CD4-positive, CD25-positive, alpha-beta regulatory T cell (primary cell): ENCODE measurements at places on chromosomes 16 and 17. TPM values are rescaled to one million over a fixed set of nuclear protein-coding genes. Genes with fewer than 3 reads are reported as not detected.

Gene OTOA
- polyA plus RNA-seq: not detected

Gene FADS6
- not detected for polyA plus RNA-seq

Gene ATP6V0A1
- polyA plus RNA-seq: 16.2 TPM

Gene SPATA22
- 0.23 TPM for polyA plus RNA-seq

Gene CHST6
- not detected for polyA plus RNA-seq

Gene ODAD4
- 0.15 TPM for polyA plus RNA-seq

Gene SPNS2
- polyA plus RNA-seq: not detected

- no peaks in the 10 kb centered on the region for H3K4me1 ChIP-seq
- H3K4me3 ChIP-seq: no peak overlapping the region
- no peaks in the 10 kb centered on the region for H3K36me3 ChIP-seq
- H3K27me3 ChIP-seq: no peaks in the 10 kb centered on the region
- no peak overlapping the region for H3K27ac ChIP-seq
Observed at GRCh38 chr17:63430223-63430622, 15.9 kb downstream of the CYB561 start.

DNA sequence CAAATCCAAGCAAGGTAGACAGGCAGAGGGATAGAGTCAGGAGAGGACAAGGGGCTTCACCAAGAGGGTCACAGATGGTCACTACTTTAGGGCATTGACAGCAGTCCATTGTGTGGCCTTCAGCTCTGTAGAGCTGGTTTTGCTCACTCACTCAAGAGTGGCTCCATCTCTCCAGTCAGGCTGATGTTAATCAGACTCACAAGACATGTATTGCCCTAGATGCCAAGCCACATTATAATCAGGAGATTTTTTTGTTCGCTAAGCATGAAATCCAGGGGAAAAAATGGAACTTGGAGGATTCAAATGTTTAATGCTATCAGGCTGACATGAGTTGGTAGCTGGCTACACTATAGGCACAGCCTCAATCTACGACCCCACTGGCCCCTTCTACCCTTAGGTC, 32.5 kb downstream of the CD300LF start:
- H3K4me3 ChIP-seq: no peak overlapping the region
- no peaks in the 10 kb centered on the region for H3K27me3 ChIP-seq
- H3K36me3 ChIP-seq: no peaks in the 10 kb centered on the region
- DNase-seq: no peak
- peaks cover 21% of the 10 kb centered on the region for H3K4me1 ChIP-seq
- no peak overlapping the region for H3K27ac ChIP-seq

- H3K4me1 ChIP-seq: peaks cover 5% of the 10 kb centered on the region
- H3K27ac ChIP-seq: no peak overlapping the region
- H3K27me3 ChIP-seq: peaks cover 4% of the 10 kb centered on the region
- no peaks in the 10 kb centered on the region for H3K36me3 ChIP-seq
- no peak overlapping the region for H3K4me3 ChIP-seq
- DNase-seq: no peak
Observed at GRCh38 chr16:72785886-72786285, 262.0 kb downstream of the ZFHX3 start.

DNA sequence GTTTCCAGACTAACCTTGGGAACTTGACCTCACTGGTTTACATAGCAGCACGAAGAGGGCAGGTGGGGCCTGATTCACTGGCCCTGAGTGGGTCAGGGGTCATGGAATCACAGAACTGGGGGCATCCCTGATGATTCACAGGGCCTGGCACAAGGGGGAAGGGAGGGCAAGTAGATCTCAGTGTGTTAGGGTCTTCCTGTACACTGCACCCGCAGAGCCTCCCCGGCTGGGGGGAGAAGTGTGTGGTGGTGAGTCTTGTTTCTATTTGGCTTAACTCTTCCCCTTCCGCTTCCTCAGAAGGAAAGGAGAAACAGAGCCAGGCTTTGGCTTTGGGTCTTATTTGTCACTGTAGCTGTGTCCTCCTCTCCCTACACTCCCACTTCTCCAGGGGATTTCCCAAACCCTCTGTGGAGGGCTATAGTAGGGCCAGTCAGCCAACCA, 3.7 kb downstream of the STARD3 start:
- H3K4me1 ChIP-seq: peaks cover 52% of the 10 kb centered on the region
- H3K27me3 ChIP-seq: no peaks in the 10 kb centered on the region
- H3K27ac ChIP-seq: no peak overlapping the region
- H3K4me3 ChIP-seq: no peak overlapping the region

DNA sequence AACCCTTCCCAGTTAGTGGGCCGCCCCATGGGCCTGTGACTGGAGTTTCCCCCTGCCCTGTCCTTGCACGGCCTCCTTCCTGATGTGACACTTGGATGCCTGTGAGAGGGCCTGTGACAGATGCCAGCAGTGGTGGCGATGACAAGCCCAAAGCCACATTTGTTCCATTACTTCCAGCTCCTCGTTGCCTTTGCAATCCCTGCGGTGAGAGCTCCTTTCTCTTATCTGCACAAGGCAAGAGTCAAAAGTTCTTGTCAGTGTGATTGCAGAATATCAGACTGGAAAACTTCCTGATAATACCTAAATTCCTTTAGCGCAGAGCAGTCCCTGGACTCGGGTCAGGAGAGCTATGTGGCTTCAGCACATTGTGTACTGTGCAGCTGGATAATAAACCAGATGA, 54.4 kb upstream of the ARHGAP44 start:
- no peaks in the 10 kb centered on the region for H3K4me1 ChIP-seq
- H3K27me3 ChIP-seq: no peaks in the 10 kb centered on the region
- DNase-seq: no peak
- H3K27ac ChIP-seq: no peak overlapping the region

DNA sequence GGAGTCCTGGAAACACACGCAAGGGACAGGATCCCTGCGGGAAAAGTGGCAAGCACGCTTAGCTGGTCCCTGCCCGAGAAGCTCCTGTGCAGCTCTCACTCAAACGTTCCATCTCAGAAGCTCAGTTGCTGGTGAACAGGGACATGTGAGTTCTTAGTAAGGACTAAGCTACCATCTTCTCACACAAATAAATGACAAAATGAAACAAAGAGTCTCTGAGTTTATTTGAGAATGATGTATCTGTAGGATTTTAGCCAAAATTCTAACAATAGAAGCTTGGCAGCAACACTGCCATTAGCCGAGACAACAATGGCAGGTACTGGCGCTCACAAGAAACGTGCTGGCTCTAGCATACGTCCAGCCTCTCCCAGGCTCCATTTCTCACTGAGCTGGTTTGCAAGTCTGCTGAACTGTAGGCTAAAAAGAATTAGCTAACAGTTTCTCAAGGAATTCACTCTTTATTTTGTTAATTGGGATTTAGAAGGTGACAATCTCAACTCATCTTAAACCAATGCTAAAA, 90.2 kb downstream of the VPS53 start:
- H3K36me3 ChIP-seq: peaks cover 62% of the 10 kb centered on the region
- no peak for DNase-seq
- no peak overlapping the region for H3K27ac ChIP-seq
- H3K4me1 ChIP-seq: no peaks in the 10 kb centered on the region

- H3K27me3 ChIP-seq: peaks cover 26% of the 10 kb centered on the region
- no peak for DNase-seq
- H3K36me3 ChIP-seq: no peaks in the 10 kb centered on the region
- no peak overlapping the region for H3K4me3 ChIP-seq
- peaks cover 33% of the 10 kb centered on the region for H3K4me1 ChIP-seq
Observed at GRCh38 chr17:34582185-34582900, 3.0 kb downstream of the TMEM132E start.

DNA sequence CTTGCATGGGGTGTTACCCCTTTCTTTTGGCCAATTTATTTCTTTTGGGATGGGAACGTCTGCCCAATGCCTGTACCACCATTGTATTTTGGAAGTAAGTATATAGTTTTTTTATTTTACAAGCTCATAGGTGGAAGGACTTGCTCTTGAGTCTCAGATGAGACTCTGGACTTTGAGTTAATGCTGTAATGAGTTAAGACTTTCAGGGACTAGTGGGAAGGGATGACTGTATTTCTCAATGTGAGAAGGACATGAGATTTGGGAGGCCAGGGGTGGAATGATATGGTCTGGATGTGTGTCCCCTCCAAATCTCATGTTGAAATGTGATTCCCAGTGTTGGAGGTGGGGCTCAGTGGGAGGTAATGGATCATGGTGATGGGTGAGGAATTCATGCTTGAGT, 49.1 kb downstream of the HNF1B start:
- DNase-seq: no peak
- H3K4me3 ChIP-seq: no peak overlapping the region
- H3K4me1 ChIP-seq: no peaks in the 10 kb centered on the region
- no peaks in the 10 kb centered on the region for H3K36me3 ChIP-seq

DNA sequence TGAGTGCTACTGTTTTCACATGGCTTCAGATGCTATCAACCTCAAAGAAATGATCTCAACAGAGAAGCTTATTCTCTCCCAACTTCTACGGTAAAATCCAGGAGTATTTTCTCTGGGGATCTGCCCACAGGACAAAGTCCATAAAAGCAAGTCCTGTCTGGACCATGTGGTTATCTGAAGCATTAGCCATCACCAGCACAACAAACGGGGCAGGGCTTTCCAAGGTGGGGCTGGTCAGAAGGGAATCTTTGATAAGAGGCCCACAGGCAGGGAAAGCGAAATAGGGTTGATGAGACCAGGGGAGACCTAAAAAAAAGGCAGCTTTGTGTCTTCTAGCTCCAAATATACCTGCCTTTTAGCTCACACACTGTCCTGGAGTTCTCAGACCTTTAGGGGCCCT, 38.7 kb upstream of the CACNG3 start:
- no peak for DNase-seq
- no peaks in the 10 kb centered on the region for H3K27me3 ChIP-seq
- no peak overlapping the region for H3K27ac ChIP-seq
- no peak overlapping the region for H3K4me3 ChIP-seq
- H3K4me1 ChIP-seq: no peaks in the 10 kb centered on the region
- peaks cover 43% of the 10 kb centered on the region for H3K36me3 ChIP-seq
